ENCODE measurements at places on chromosomes 7 and 10. TPM values are rescaled to one million over a fixed set of nuclear protein-coding genes. Genes with fewer than 3 reads are reported as not detected.

The STK32C gene
- total RNA-seq = 14.9 TPM

The UNC5B gene
- 22.0 TPM for total RNA-seq

The CFAP70 gene
- total RNA-seq = 0.92 TPM

The OR2A42 gene
- total RNA-seq = not detected

The CD36 gene
- 24.7 TPM for total RNA-seq

The ZNF467 gene
- total RNA-seq = 0.28 TPM
